Activated T-helper 1 cell treated with anti-CD3 and anti-CD28 coated beads, Interleukin-12 subunit alpha, Interleukin-12 subunit beta, Interleukin-2, Interleukin-4 antibody, amounts not matched to agents 30 ng/mL and 10 ng/mL and 1 ng/mL, durations not matched to agents 14 hours and 24 hours and 36 hours (primary cell): ENCODE measurements at places on chromosomes 7 and 10.

DNA sequence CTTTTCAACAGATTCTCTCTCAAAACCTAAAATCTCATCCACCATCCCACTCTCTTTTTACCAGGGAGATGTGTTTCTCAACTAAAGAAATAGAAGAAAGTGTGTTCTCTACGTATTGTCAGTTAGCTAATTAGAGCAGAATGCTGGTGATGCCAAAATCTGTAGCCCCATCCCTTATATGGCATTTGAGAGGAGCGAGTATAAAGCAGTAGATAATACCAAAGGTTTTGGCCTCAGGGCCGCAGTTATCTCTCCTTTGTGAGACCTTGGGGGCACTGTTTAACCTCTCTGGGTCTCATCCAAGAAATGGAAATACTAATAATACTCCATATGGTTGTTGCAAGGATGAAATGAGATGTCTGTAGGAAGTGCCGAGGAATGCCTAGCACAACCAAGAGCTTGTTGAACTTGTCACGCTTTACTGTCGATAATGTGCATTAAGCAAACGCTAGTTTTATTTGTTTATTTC is 456 bp upstream of the DLD start:
- H3K27me3 ChIP-seq: peaks cover 3% of the 10 kb centered on the region
- peaks cover 43% of the 10 kb centered on the region for H3K4me1 ChIP-seq
- peak overlapping the region; percentile 100 for H3K27ac ChIP-seq
- DNase-seq: no peak

DNA sequence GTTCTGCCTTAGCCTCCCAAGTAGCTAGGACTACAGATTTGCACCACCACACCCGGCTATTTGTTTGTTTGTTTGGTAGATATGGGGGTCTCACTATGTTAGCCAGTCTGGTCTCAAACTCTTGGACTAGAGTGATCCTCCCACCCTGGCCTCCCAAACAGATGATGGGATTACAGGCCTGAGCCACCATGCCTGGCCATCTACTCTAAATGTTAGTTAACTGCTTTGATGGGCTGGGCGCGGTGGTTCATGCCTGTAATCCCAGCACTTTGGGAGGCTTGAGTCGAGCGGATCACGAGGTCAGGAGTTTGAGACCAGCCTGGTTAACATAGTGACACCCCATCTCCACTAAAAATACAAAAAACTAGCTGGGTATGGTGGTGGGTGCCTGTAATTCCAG is 74.8 kb downstream of the SEPTIN14 start:
- H3K4me3 ChIP-seq: no peak overlapping the region
- H3K36me3 ChIP-seq: no peaks in the 10 kb centered on the region
- no peak for DNase-seq
- no peaks in the 10 kb centered on the region for H3K4me1 ChIP-seq
- H3K27me3 ChIP-seq: no peaks in the 10 kb centered on the region
- no peak overlapping the region for H3K27ac ChIP-seq

DNA sequence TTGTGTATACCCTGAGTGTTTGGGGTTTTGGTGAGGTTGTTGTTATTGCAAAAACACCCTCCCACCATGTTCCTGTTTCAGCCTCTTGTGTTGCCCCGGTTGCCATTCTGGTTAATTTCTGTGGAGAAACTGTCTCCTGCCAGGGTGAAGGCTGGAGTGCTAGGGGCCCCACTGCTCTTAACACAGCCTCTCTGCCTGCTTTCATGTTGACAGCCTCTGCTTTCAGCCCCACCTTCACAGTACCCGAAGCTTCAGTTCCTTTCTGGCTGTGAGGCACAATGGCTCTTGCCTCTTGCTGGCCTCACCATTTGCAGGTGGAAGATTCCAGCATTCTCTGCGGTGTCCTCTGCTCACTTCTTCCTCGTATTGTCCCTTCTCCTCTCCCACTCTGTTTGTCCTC is 19.2 kb downstream of the SLC18A2 start:
- peak overlapping the region; percentile 57 for H3K27ac ChIP-seq
- DNase-seq: no peak
- H3K36me3 ChIP-seq: no peaks in the 10 kb centered on the region
- H3K27me3 ChIP-seq: peaks cover 8% of the 10 kb centered on the region
- no peak overlapping the region for H3K4me3 ChIP-seq

DNA sequence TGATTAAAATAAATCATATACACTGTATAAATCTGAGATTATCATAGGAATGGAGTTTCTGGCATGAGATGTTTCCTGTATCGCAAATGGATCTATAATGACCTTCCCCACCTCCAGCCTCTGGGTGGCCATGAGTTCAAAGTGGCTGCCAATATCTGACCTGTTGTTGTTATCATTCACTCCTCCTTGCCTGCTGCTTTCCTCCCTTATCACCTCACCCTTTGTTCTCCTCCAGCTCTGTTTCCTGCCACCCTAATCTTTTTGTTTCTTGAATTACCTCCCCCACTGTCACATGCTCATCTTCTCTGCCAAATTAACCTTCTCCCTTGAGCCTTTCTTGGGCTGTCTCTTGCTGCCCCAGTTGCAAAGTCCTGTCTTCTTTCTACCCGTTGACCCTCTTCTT is 12.0 kb downstream of the SCD start:
- no peaks in the 10 kb centered on the region for H3K27me3 ChIP-seq
- no peak overlapping the region for H3K4me3 ChIP-seq
- peaks cover 77% of the 10 kb centered on the region for H3K36me3 ChIP-seq
- peaks cover 75% of the 10 kb centered on the region for H3K4me1 ChIP-seq

DNA sequence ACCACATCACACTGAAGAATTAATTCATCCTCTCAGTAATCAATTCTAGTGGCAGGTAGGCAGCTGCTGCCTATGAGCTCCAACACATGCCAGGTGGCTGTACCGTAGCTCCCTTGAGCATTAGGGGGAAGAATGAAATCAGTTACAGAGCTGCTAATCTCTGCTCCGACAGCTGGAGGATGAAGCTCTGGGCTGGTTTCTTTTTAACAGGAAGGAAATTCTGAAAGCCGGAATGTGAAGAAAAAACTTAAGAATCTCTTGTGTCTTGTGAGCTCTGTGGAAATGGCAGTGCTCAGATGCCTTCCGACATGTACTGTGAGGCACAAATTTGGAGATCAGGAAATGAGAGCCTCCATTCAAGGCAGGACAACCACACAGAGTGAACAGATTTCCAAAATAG is 2.8 kb upstream of the AHCYL2 start:
- peaks cover 31% of the 10 kb centered on the region for H3K4me1 ChIP-seq
- H3K4me3 ChIP-seq: peak overlapping the region; percentile 39
- H3K36me3 ChIP-seq: no peaks in the 10 kb centered on the region
- peaks cover 9% of the 10 kb centered on the region for H3K27me3 ChIP-seq
- H3K27ac ChIP-seq: peak overlapping the region; percentile 31
- no peak for DNase-seq

DNA sequence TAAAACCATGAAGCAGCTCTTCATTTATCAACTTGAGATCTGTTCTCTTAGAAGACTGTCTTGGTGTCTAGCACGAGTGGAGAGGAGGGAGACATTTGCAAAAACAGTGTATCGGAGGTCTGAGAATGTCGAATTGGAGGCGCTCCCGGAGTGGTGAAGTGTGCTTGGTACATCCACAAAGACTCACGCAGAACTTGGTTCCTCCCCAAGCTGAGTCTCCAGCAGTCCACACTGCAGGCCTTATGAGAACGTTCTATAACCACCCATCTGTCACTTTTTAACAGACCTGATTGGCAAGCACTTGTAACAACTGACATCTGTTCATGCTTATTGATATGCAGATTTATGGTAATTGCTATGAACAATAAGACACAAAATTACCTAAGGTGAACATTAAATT is 261.6 kb downstream of the CELF2 start:
- H3K4me3 ChIP-seq: no peak overlapping the region
- H3K4me1 ChIP-seq: peaks cover 15% of the 10 kb centered on the region
- DNase-seq: no peak
- peaks cover 53% of the 10 kb centered on the region for H3K36me3 ChIP-seq
- no peak overlapping the region for H3K27ac ChIP-seq

- H3K27ac ChIP-seq: no peak overlapping the region
- no peak overlapping the region for H3K4me3 ChIP-seq
- H3K36me3 ChIP-seq: no peaks in the 10 kb centered on the region
Observed at GRCh38 chr10:91545384-91545783, 87.5 kb downstream of the PPP1R3C start.

DNA sequence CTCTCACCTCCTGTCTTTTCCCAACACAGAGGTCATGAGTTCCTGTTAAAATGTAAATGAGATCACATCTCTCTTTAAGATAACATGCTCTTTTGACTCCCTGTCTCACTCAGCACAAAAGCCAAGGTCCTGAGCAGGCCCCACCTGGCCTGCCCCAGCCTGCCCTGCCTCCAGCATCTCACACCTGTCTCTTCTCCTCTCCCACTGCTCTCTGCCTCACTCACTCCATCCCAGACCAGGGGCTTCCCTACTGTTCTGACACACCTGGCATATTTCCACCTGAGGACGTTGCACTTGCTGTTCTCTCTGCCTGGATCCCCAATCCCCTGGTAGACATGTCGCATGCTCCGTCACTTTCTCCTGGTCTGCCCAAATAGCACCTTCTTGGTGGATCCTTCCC is 285.0 kb upstream of the ZMIZ1 start:
- H3K4me3 ChIP-seq: no peak overlapping the region
- H3K36me3 ChIP-seq: no peaks in the 10 kb centered on the region
- peaks cover 7% of the 10 kb centered on the region for H3K27me3 ChIP-seq
- no peak overlapping the region for H3K27ac ChIP-seq

- no peak overlapping the region for H3K4me3 ChIP-seq
- no peaks in the 10 kb centered on the region for H3K4me1 ChIP-seq
- no peaks in the 10 kb centered on the region for H3K36me3 ChIP-seq
- no peak for DNase-seq
- H3K27me3 ChIP-seq: no peaks in the 10 kb centered on the region
- H3K27ac ChIP-seq: no peak overlapping the region
Observed at GRCh38 chr7:18780266-18780665, 284.7 kb downstream of the HDAC9 start.

GRCh38 chr10:86592413-86592812 is 61.9 kb upstream of the OPN4 start:
- no peaks in the 10 kb centered on the region for H3K36me3 ChIP-seq
- DNase-seq: no peak
- H3K27me3 ChIP-seq: peaks cover 2% of the 10 kb centered on the region
- H3K4me1 ChIP-seq: no peaks in the 10 kb centered on the region

DNA sequence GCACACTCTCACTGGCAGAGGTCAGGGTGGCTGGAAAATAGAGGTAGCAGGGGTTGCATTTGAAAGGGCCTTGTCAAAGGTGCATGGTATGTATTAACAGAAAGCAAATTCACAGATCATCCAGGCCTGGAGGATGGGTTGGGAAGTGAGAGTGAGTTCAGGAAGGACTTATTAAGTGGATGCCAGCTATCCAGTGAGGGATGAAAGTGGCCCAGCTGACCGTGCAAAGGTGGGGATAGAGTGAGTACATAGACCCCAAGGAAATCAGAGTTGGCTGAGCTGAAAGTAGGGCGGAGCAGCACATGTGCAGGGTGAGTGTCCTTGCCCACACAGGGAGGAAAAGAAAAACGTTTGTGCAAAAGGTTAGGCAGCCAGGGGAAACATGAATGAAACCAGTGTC is 58.1 kb downstream of the HECW1 start:
- no peak overlapping the region for H3K4me3 ChIP-seq
- H3K27me3 ChIP-seq: peaks cover 2% of the 10 kb centered on the region
- no peaks in the 10 kb centered on the region for H3K4me1 ChIP-seq
- H3K36me3 ChIP-seq: no peaks in the 10 kb centered on the region
- DNase-seq: no peak
- no peak overlapping the region for H3K27ac ChIP-seq

GRCh38 chr10:91296471-91296870 is 76.0 kb downstream of the PCGF5 start:
- H3K36me3 ChIP-seq: no peaks in the 10 kb centered on the region
- no peak overlapping the region for H3K4me3 ChIP-seq
- no peak for DNase-seq

DNA sequence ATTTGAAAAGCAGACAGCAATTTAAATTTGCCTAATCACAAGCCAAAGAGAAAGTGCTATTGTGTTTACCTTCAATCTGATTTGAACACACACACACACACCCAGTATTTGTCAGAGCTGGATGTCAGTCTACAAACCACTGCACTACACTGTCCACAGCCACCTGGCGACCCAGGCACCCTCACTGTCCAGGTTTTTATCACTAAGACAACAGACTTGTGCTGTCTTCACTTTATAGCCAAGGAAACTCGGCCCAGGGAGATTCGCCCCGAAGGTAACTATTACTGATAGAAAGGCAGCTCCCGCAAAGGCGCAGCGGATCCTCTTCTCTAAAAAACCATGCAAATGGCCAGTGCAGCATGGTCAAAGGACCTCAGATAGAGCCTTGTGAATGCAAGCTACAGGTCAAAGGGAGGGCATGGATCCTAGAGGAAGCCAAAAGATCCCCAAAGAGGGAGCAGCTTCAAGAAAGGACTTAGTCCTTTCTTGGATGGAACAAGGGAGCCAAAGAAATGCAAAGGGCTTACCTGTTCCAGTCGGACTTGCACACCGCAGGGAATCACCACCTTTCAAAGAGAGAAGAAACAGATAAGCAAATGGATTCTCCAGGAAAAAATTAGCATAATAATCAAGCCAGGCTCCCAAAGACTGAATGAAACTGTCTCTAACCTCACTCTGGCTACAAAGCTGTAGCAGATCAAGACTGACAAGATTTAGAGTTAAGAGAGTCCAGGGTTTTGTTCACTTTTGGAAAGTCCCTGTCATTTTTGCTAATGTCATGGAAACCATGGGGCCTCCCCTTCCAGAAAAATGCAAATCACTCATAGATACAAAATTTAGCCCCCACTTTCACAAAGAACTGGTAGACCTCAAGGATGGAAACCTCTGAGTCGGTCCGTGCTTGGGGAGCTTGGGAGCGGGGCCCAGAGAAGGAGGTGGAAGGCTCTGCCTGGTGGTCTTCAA is 101.1 kb downstream of the TNS3 start:
- H3K4me3 ChIP-seq: peak overlapping the region; percentile 69
- H3K36me3 ChIP-seq: no peaks in the 10 kb centered on the region
- peak overlapping the region; percentile 46 for H3K27ac ChIP-seq
- peaks cover 18% of the 10 kb centered on the region for H3K4me1 ChIP-seq

GRCh38 chr10:84429926-84430520 is 101.6 kb downstream of the CCSER2 start:
- peak; percentile 29 for DNase-seq
- no peak overlapping the region for H3K4me3 ChIP-seq
- peaks cover 14% of the 10 kb centered on the region for H3K4me1 ChIP-seq
- H3K27me3 ChIP-seq: no peaks in the 10 kb centered on the region

DNA sequence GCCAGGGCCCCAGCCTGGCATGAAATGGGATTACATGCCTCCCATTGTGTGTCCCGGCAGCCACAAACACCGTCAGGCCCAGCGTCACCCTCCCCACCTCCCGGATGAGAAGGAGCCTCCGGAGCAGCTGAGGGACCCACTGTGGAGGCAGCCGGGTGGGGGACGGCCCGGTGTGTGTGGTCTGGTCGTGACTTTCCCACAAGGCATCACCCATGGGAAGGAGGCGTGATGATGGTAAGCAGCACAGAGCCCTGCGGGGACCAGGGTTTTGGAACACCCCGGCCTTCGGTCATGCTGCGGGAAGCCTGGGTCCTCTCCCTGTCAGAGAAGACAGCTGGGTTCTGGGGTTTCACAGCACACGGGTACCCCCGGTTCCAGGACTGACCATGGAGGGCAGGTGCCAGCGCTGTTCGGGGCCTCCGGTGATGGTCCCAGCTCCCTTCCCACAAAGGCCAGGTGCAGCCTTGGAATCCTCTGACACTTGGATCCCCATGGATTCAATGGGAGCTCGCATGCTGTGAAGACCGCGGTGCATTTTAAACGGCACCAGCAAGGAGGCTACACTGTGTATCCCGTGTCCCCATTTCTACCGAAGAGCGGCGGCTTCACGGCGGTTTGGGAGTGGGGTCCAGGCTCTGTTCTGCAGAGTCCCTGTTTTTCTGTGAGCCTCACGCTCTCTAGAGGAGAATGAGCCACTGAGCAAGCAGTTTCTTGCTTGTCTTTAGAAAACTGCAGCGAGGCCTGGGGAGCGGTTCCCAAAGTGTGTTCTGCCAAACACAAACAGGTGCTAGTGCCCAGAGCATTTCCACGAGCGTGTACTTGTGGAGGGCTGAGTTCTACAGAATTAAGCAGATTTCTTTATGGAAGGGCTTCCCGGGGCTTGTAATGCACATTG is 336.0 kb downstream of the ADARB2 start:
- H3K4me3 ChIP-seq: no peak overlapping the region
- no peaks in the 10 kb centered on the region for H3K4me1 ChIP-seq
- H3K27me3 ChIP-seq: no peaks in the 10 kb centered on the region
